ENCODE measurements at places on chromosomes 3 and 15.

DNA sequence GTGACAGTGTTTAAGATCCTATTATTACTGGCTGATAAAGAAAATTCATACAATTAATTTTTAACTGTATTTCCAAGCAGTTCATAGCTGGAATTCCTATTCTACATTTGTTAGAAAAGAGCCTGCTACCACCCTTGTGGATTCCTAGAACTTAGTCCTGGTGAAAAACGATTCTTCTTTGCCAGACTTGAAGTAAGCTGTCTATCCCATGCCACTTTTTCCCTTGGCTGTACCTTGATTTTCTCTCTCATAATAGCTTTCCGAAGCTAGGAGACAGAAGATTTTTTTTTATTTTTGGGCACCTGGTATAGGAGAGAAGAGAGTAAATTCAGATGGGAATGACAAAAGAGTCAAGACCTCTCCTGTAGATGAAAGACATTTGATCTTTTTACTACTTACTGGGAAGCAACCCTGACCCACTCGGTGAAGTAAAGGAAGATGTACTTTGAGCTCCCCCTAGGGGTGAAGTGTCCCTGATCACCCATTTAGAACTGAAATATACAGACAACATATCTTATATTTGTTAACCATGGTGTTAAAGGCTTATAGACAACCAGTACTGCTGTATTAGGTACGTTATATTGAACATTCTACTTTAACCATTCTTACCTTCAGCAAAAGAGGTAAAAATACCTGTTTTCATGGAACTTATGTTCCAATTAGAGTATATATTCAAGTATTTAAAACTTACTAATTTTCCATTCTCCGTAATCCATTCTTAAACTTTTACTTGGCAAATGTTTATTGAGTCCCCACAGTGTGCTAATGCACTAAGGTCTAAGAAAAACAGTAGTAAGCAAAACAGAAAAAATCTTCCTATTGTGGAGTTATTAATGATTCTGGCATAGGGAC lies 36.2 kb upstream of the C3orf38 start:
- peak; percentile 62 for DNase-seq

DNA sequence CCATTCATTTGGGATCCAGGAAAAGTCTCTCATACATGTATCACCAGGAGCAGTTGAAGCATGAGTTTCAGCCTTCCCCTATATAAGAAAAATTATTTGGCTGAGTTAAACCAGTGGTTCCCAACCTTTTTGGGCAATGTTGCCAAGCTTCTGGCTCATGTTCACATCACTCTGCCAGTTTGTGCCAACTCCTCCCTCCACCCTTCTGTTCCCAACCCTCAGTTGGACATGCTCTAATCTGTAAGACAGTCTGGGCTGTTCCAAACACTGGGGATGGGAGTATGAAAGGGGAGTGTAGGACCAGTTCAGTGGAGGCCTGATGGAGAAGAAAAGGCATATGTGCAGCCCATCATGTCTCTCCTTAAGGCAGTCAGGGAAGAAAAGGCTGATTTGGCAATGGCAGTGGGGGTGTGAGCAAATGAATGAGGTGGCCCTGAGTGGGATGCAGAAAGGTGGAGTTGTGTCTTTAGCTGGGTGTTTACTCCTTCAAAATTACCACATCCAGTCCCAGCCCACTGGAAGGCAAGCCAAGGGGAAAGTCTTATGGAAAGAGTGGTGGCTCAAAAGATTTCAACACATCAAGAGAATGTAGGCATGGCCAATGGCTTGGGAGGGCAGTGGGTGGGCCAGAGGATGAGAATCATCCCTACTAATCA lies 32.0 kb upstream of the PRICKLE2 start:
- no peak for DNase-seq

DNA sequence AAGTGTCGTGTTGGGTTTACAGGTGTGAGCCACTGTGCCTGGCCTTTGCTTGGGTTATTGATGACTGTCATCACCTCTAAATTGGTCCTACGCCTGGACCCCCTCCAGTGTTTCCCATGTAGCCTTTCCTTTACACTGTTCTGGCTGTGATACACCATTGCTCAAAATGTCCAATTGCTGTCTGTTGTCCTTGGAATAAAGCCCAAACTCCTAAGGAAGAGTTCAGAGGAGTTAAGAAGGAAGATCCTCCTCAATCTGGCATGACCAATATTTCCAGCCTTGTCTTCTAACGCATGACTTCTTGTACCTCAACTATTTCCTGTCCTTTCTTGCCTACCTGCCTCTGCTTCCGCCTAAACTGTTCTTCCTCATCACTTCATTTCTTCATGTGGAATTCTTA lies 113.1 kb downstream of the POLR2M start:
- DNase-seq = no peak

GRCh38 chr3:115710799-115711198 lies 87.5 kb downstream of the GAP43 start:
- no peak for DNase-seq

DNA sequence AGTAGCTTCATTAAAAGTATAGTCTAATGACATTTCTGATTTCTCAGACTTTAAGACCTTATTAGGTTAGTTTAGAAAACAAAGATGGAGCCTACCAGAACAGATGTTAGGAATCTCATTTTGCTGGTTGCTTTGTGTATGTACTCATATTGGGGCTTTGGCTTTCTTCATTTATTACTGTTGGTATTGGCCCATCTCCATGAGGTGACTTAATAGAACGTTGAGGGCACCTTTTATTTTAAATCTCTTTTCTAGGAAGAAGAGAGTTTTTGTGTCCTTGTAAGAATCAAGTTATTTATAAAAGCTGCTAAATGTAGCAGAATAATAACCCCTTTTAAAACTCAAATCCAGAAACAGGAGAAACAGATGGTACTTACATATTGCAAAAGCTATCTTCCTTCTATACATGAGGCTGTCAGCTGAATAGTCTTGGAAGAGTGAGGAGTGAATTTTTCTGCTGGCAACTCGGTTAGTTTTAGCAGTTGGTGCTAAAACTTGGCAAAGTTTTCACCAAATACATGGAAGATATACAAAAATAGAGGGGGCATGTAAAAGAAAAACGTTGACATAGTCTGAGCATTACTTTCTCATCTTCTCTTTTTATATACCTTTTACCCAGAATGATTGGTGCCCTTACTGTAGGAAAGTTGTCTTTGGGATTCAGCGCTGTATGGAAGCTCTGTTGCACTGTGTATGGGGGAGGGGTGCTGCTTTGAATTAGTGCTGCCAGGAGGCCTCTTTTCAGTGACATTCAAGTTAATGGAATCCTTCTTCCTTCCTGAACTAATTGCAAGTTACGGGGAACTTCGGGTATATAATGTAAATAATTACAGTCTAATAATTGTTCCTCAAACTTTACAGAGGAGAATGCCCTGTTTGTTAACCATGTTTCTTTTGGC lies 35.8 kb downstream of the CTNNB1 start:
- DNase-seq = no peak

DNA sequence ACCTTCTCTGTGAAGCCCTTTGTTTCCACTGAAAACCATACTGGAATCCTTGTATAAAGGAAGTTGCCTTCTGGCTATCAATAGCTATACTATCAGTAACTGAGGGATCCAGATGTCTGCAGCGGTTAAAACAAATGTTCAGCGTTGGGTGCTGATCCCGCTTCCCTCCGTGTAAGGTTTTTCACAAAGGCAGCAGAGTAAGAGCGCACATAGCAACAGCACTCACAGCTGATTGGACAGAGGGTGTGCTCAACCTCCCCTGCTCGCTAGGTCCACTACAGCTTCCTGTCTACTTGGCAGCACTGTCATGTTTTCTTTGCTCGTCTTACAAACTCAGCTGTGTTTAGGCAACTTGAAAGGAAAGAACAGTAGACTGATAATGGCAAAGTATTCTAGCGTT lies 27.3 kb downstream of the ATOSA start:
- DNase-seq = peak; percentile 72

- DNase-seq = peak; percentile 49
Measured at GRCh38 chr3:132660052-132660810, at the start of gene UBA5. Gene UBA5, plus strand, starts transcription at chr3:132660329. Its CDS starts 209 bp downstream, at chr3:132660538.

- no peak for DNase-seq
Measured at GRCh38 chr3:15243822-15244482, 37.9 kb downstream of the CAPN7 start.
